ENCODE measurements at places on chromosomes 16 and 17.

DNA sequence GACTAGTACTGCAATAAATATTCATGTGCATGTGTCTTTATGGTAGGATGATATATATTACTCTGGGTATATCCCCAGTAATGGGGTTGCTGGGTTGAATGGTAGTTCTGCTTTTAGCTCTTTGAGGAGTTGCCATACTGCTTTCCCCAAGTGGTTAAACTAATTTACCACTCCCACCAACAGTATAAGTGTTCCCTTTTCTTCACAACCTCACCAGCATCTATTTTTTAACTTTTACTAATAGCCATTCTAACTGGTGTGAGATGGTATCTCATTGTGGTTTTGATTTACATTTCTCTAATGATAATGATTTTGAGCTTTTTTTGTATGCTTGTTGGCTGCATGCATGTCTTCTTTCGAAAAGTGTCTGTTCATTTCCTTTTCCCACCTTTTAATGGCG is 32.9 kb downstream of the ITGAM start:
- no peak for DNase-seq

GRCh38 chr17:69961501-69962145 is 113.4 kb upstream of the KCNJ16 start:
- DNase-seq = no peak

- DNase-seq = no peak
Measured at GRCh38 chr17:16040710-16041251, 41.2 kb downstream of the TTC19 start.

GRCh38 chr16:85959686-85960085 is 60.7 kb downstream of the IRF8 start:
- DNase-seq = no peak

DNA sequence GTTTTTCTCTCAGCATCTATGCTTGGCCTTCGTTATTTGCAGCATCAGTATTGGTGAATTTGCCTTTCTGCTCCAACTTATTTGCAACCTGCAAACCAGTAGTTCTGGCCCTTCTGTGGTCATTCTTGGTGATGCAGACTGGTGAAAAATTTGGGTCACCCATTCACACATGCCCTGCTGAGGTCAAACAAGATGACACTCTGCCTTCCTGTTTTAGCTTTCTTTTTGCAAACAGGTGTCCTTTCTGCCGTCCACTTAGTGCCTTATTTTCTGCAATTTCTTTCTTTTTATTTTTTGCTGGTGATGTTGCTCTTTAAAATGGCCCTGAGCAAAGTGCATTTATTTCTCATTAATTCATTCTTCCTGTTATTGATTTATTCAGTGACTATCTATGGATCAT is 31.3 kb downstream of the PLCG2 start:
- DNase-seq = no peak
